Effector memory CD8-positive, alpha-beta T cell (primary cell): ENCODE measurements at places on chromosomes 6 and 20.

GRCh38 chr6:157460182-157460999 is 79.4 kb downstream of the ZDHHC14 start:
- no peak overlapping the region for H3K27ac ChIP-seq
- no peak overlapping the region for H3K4me3 ChIP-seq
- H3K4me1 ChIP-seq, result peaks cover 11% of the 10 kb centered on the region
- no peaks in the 10 kb centered on the region for H3K36me3 ChIP-seq
- H3K27me3 ChIP-seq, result no peaks in the 10 kb centered on the region

- no peak for DNase-seq
- no peak overlapping the region for H3K27ac ChIP-seq
- no peak overlapping the region for H3K4me3 ChIP-seq
- no peaks in the 10 kb centered on the region for H3K4me1 ChIP-seq
These were observed 10.9 kb upstream of the KIAA1586 start for GRCh38 chr6:57035549-57035948.

GRCh38 chr6:90120327-90120726 is 176.3 kb downstream of the BACH2 start:
- peaks cover 12% of the 10 kb centered on the region for H3K27me3 ChIP-seq
- no peak overlapping the region for H3K4me3 ChIP-seq
- peaks cover 2% of the 10 kb centered on the region for H3K4me1 ChIP-seq
- H3K27ac ChIP-seq, result no peak overlapping the region
- no peaks in the 10 kb centered on the region for H3K36me3 ChIP-seq
- no peak for DNase-seq

- no peak overlapping the region for H3K27ac ChIP-seq
- peaks cover 57% of the 10 kb centered on the region for H3K27me3 ChIP-seq
- H3K4me3 ChIP-seq, result no peak overlapping the region
- DNase-seq, result no peak
- H3K4me1 ChIP-seq, result no peaks in the 10 kb centered on the region
These were observed 14.5 kb upstream of the ELMO2 start for GRCh38 chr20:46420878-46421277.

- DNase-seq, result no peak
- H3K4me3 ChIP-seq, result no peak overlapping the region
- peaks cover 38% of the 10 kb centered on the region for H3K4me1 ChIP-seq
- no peaks in the 10 kb centered on the region for H3K27me3 ChIP-seq
These were observed 17.8 kb upstream of the ASF1A start for GRCh38 chr6:118876198-118876597.

GRCh38 chr6:134619077-134619476 is 301.2 kb upstream of the SGK1 start:
- no peak overlapping the region for H3K4me3 ChIP-seq
- no peak for DNase-seq
- H3K4me1 ChIP-seq, result peaks cover 4% of the 10 kb centered on the region
- no peak overlapping the region for H3K27ac ChIP-seq

- no peak for DNase-seq
- no peak overlapping the region for H3K27ac ChIP-seq
- H3K27me3 ChIP-seq, result no peaks in the 10 kb centered on the region
- H3K4me1 ChIP-seq, result peaks cover 12% of the 10 kb centered on the region
These were observed 45.5 kb downstream of the STX11 start for GRCh38 chr6:144195671-144196270.

- H3K27me3 ChIP-seq, result no peaks in the 10 kb centered on the region
- peaks cover 61% of the 10 kb centered on the region for H3K4me1 ChIP-seq
These were observed 985 bp downstream of the ZBP1 start for GRCh38 chr20:57619051-57619831.

DNA sequence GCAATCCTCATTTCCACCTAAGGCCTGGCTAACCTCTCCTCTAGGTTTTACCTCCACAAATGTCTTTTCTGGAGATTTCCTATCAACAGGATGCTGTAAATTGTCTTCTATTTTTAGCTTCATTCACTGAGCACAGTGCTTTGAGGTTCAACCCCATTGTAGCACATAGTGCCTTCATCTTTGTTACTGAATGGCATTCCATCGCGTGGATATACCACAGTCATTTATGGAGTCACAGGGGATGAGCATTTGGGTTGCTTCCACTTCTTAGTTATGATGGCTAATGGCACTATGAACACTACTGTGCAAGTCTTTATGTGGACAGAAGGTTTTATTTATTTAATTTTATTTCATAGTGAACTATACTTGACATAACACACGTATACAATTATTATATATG is 387.1 kb downstream of the SMOC2 start:
- H3K27me3 ChIP-seq, result no peaks in the 10 kb centered on the region
- H3K4me1 ChIP-seq, result no peaks in the 10 kb centered on the region
- no peak overlapping the region for H3K4me3 ChIP-seq

DNA sequence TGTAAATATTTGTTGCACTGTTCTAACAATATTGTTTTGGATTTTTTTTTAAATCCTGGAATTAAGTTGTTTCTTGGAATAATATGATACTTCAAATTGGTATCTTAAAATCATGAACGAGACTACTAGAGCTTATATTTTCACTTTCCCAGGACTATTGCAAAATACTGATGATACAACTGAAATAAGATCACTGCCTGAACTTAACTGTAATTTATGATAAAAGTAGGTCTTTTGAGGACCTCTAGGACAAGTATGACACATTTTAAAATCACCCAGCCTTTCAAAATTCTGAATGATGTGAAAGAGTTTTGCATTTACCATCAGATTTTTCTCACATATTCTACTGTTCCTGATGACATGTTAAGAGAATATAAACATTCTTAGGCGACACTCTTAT is 8.6 kb upstream of the UBE2J1 start:
- no peak overlapping the region for H3K4me3 ChIP-seq
- H3K27me3 ChIP-seq, result no peaks in the 10 kb centered on the region
- peaks cover 17% of the 10 kb centered on the region for H3K4me1 ChIP-seq
- no peak overlapping the region for H3K27ac ChIP-seq
- DNase-seq, result no peak
